ENCODE measurements at places on chromosomes 12 and 14.

DNA sequence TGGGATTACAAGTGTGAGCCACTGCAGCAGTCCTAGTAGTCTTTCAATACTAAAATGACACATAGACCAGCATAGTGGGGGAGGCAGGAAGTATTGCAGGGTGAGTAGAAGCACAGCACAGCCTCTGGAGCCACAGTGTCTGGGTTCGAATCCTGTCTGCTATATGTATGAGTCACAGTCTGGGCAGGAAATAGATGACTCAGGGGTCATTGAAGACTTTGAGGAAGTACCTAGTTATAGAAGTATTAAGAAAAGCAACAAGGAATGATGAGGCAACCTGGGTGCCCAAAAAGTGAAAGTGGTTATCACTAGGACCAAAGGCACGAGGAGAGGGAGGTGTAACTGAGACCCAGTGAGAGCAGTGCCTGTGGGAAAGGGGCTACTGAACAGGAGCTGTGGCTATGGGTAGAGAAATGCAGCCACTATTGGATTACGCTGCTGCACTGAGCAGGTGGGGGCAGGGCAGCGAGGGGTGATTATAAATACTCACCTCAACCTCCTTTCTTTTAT lies 124.0 kb downstream of the PDE3A start:
- no peak for DNase-seq

GRCh38 chr12:130161261-130162243 lies 712 bp upstream of the FZD10 start:
- no peak for DNase-seq

- no peak for DNase-seq
Measured at GRCh38 chr14:86124328-86124727, 594.4 kb downstream of the FLRT2 start.

DNA sequence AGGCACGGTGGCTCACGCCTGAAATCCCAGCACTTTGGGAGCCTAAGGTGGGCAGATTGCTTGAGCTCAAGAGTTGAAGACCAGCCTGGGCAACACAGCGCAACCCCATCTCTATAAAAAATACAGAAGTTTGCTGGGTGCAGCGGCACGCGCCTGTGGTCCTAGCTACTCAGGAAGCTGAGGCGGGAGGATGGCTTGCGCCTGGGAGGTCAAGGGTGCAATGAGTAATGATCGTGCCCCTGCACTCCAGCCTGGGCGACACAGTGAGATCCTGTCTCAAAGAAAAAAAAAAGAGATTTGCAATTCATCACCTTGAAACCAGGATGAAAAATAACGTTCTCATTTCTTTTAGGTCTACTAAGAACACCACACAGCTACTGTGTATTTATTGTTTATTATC lies 4.0 kb downstream of the STX2 start:
- no peak for DNase-seq

DNA sequence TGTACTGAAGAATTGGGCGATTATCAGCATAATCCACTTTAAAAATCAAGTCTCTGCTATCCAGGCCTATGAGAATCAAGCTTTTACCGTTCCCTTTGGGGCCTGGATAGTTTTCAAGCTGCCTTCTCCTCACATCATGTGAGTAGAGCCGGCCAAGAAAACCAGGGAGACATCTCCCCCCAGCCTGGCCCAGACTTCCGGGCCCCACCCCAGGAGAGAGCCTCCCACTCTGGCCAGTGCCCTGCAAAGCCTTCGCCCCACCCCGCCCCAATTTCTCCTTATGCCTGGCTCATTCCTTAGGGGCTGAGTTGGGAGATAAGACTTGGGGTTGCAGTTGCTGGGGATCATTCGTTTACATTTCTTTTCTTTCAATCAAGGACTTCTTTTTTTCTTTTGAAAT lies 1.4 kb upstream of the TMEM132C start:
- no peak for DNase-seq

GRCh38 chr14:102046337-102047278 lies 40.2 kb downstream of the HSP90AA1 start:
- peak; percentile 44 for DNase-seq

GRCh38 chr12:74066476-74066875 lies 471.2 kb upstream of the ATXN7L3B start:
- no peak for DNase-seq

GRCh38 chr12:6056406-6057240 lies 67.8 kb downstream of the VWF start:
- DNase-seq: peak; percentile 52

DNA sequence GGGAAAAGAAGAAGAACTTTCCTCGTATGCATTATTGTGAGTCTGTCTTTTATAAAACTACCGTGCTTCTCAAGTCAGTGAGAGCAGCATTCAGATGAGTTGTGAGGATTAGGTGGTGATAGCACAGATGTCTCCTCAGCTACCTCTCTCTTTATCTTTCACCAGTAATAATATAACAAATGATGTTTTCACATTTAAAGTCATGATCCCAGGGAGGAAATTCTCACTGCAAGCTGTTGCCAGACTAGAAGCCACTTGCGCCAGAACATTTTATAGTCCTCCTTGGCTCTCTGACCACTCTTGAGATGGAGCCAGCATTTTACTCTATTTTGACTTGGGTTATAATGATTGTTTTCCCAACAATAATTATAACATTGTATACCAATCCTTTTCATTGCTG lies 443.1 kb downstream of the AEBP2 start:
- no peak for DNase-seq

DNA sequence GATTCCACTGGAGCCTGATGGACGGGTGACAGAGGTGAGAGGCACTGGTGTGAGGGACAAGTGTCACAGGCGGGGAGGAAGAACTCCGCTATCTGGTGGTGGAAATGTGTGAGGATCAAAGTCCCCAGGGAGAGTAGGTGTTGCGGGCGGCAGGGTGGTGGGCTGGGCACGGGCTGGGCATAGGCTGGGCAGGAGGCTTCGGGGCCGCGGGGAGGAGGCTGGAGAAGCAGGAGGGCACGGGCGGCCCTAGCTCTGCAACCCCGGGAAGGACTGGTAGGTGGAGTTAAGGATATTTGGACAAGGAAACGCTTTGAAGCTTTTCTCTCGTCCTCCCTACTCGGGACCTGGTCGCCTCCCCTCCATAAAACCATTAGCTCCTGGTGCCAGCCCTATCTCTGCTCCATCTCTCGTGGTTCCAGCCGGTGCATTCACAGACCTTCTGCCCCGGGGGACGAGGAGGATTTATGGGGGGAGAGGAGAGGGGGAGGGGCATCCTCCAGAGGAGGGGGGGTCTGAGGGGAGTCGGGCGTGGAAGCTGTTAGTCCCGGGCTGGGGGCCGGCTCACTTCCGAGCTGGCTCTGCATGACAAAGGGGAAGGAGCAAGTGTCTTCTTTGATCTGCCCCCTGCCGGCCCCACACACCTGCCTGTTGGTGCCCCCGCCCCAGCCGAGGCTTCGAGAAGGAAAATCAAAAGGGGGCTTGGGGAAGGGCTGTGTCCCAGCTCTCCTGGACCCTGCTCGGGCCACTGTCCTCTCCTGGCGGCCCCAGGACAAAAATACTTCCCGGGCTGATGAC lies 504 bp downstream of the WNT5B start:
- DNase-seq: peak; percentile 12

DNA sequence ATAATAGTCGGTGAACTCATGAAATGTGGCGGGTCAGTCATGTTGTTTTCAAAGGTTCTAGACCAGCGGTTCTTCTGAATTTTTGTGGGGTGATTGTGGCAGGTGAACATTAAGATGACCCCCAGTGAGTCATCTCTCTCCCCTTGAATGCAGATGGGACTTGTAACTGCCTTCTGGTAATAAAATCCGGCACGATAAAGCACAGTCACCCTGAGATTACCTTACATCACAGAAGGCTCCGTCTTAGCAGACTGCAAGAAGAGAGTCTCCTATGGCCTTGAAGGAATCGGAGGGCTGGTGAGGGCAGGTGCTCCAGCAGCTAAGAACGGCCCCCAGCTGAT lies 189.6 kb downstream of the FOXN3 start:
- no peak for DNase-seq

DNA sequence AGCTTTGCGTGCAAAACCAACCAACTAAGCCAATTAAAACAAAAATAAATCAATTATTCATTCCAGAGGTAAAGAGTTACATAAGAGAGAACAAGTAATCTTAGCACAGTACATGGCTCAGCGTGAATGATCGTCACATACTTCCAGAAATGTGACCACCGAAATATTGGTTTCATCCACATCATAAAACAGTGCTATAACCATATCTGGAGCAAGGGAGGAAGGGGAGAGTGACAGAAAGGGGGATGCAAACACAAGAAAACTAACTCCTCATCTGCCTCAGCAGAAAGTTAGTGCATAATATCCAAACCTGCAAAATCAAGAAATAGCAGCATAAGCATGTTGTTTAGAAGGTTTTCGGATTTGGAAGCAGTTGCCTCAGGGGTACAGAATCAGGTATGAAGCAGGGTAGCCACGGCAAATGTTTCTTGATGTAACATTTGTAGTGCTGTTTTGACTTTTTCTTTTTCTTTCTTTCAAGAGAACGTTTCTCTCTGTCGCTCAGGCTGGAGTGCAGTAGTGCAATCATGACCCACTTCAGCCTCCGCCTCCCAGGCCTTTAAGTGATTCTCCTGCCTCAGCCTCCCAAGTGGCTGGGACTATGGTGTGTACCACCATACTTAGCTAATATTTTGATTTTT lies 93.9 kb upstream of the EGLN3 start:
- no peak for DNase-seq

DNA sequence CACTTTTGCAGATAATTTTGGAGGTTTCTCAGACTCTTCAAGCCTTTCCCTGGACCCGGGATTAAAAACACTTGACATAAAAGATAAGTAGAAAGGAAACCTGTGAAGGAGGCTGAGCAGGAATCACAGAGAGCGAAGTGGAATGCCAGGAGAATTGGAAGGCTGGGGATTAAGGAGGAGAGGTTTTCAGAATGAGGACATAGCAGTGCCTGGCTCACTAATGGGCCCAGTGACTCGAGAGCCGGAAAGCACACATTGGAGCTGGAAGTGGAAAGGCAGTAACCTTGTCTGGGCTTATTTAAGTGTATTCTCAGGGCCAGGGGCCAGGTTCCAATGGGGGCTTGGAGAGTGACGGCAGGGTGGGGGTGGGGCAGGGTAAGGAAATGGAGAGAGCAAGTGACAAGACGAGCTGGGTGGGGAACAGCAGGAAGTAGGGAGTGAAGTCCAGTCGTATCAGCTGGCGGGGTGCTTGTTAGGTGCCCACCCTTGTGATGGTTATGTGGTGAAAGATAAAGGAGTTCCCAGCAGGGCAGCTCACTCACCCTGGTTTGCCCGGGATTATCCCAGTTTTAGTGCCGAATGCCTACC lies 13.1 kb downstream of the EVL start:
- no peak for DNase-seq

DNA sequence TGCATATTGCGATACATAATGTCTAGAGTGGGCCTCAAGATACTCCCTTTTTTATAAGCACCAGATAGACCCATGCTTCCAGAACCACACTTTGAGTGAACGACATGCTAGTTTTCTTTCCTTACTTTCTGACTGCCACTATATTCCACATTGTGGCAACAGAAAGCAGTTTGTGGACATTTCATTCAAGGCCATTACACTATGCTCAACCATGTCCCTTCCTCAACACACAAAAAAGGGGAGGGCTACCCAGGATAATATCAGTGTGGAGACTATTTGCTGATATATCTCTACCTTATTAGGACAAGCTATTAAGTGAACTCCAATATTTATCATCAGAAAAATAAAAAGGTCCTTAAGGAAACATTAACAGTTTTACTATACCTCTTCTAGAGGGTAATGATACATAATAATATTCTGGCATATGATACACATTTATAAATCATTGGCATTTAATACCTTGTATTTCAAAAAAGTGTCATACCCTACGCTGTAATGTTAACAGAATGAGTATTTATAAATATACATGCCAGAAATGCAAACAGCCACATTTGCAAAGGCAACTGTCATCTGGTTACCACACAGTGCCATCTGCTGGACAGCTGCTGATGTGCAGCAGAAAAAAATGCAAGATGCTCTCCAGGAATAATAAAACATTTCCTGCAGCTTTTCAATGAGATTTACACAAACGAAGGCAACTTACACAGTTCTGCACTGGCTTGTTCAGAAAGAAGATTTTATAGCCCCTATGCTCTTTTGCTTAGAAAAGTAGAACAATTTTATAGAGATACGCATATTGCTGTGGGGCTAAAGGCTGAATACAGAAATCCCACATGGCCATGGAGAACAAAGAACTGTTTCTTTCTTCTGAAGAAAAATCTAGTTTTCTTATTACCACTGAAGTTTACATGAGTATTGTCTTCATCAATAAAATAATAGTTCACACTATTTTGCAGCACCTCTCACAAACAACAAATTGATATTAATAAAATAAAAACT lies 182.2 kb upstream of the GRIP1 start:
- peak; percentile 69 for DNase-seq

GRCh38 chr14:63781686-63782085 lies 53.8 kb upstream of the SGPP1 start:
- no peak for DNase-seq

DNA sequence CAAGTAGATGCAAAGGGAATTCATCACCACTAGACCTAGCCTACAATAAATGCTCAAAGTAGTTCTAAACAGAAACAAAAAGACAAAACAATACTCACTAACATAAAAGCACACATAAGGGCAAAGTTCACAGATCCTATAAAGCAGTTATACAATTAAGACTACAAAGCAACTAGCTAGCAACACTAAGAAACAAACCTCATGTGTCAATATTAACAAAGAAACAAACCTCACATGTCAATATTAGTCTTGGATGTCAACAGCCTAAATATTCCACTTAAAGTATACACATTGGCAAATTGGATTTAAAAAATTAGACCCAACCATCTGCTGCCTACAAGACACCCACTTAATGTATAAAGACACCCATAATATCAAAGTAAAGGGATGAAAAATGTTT lies 152.7 kb downstream of the KCNK10 start:
- DNase-seq: no peak

DNA sequence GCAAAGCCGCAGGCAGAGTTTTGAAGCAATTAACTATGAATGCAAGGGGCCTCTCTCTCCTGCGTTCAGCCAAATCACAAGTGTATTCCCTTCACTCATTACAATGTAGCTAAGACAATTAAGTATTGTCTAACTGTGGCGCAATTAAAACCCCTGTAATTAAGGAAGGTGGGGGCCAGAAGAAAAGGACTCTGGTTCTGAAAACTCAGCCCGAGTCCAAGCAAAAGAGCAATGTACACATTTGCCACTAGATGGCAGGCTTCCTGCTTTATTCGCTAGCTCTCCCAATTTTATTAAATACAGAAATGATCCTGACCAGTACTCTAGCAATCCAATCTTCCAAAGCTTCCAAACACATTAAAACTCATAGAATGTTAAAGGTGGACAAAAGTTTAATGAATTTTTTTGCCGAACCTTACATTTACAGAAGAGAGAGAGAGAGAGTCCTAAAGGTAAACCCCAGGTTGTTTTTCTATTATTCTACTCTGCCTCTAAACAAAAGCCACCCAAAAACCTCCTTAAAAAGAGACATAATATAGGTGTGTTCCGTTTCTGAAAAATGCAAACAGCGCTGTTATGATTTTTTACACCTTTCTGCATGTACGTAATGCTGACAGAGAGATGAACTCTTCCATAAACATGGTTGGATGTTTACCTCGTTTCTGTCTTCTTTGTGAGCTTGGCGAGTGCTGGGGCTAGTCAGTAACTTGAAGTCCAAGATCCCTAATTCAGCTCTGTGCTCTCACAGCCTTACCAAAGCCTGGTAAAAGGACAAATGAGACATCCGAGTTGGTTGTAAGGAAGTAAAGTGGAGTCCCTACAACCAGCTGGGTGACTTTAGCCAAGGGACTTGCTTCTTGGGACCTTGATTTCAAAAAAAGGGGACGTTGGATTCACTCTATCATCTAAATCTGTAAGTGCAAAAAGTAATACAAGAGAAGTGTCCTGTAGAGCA lies 50.9 kb upstream of the VASH1 start:
- DNase-seq: peak; percentile 26

- DNase-seq: no peak
Measured at GRCh38 chr14:22824711-22825359, 4.9 kb upstream of the MRPL52 start.

All from endothelial cell (in vitro differentiated cells).